M059J (cell line): ENCODE measurements at places on chromosomes 7 and 10.

DNA sequence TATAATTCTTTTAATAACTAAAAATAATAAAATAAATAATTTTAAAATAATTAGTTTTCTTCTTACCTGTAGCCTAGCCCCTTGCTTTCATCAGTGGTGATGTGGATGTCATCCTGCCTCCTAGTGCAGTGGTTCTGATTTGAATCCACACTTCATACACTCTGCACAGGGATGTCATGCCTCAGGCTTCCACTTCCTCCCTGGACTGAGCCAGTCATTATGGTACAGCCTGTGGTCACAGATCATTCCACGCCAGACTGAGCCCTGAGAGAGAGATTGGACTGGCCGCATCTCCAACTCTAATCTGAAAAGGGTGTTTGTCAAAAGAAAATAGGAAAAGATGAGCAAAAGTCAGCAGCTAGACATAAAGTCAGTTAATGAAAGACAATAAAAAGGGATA, 436.2 kb upstream of the IGFBP3 start:
- DNase-seq: no peak

GRCh38 chr7:134777908-134778580, 1.4 kb upstream of the CALD1 start:
- peak; percentile 54 for DNase-seq

DNA sequence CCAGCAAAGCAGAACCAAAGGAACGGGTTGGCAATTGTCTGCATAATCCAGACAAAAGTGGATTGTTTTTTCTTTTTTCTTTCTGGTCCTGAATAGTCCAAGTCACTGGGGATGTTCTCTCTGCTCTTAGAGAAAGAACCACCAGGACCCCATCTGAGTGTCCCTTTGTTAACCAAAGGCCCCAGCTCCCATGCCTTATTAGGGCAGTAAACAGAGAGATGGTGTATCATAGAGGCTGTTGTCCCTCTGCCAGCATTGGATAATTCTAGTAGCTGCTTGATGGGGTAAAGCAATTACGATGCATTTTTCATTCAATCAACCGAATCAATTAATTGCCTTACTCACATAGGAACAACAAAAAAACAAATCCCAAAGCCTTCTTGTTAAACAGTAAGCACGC, 213.0 kb downstream of the BUB3 start:
- no peak for DNase-seq

DNA sequence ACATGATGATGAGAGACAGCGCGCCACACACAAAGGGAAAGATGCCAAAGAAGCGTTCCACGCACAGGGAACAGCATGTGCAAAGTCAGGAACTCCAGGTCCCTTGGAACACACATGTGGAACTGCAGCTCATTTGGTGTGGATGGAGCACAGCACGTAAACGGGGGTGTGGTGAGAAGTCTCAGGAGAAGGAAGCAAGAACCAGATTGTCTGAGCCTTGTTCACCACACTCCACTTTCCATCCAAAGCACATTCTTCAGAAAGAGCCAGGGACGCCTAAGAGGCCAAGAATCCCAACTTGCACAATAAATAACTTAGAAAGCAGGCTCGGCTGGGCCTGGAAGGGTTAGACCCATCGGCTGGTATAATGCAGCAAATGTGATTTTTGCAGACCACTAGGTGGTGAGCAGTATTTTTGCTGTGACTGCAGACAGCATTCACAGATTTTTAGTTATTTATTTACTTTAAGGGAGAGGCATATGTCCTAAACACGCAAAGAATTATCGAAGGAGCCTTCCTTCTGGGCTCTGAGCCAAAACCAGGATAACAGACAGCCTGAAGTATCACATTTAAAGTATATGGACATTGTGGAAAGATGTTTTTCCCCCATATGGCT, 27.9 kb upstream of the ASCC1 start:
- no peak for DNase-seq

DNA sequence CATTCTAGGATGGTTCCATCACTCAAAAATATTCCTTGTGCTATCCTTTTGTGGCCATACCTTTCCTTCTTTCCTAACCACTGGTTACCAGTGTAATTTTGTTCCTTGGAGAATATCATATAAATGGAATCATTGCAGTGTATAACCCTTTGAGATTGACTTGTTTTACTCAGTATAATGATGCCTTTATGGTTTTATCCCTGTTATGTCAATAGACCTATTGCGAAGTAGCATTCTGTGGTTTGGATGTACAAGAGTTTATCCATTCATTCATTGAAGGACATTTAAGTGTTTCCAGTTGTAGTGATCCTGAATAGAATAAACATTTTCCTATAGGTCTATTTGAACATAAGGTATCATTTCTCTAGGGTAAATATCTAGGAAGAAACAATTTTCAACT, 54.2 kb downstream of the RBM33 start:
- DNase-seq: no peak

DNA sequence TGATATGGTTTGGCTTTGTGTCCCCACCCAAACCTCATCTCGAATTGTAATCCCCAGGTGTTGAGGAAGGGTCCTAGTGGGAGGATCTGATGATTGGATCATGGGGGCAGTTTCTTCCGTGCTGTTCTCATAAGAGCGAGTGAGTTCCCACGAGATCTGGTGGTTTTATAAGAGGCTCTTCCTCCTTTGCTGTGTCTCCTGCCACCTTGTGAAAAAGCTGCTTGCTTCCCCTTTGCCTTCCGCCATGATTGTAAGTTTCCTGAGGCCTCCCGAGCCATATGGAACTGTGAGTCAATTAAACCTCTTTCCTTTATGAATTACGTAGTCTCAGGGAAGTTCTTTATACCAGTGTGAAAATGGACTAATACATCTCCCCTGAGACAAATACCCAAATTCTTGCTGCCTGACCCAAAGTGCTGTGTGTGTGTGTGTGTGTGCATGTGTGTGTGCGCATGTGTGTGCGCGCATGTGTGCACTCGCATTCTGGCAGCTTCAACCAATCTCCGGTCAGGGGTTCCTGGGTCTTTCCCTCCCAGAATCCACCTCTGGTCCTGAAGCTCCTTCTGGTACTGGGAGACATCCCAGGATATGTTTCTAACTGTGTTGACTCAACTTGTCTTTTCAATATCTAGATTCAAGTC, 98.1 kb upstream of the LRRC4 start:
- no peak for DNase-seq

- peak; percentile 67 for DNase-seq
Observed at GRCh38 chr10:52566471-52567246, 205.9 kb downstream of the MBL2 start.
